ENCODE measurements at places on chromosomes 6 and 20.

DNA sequence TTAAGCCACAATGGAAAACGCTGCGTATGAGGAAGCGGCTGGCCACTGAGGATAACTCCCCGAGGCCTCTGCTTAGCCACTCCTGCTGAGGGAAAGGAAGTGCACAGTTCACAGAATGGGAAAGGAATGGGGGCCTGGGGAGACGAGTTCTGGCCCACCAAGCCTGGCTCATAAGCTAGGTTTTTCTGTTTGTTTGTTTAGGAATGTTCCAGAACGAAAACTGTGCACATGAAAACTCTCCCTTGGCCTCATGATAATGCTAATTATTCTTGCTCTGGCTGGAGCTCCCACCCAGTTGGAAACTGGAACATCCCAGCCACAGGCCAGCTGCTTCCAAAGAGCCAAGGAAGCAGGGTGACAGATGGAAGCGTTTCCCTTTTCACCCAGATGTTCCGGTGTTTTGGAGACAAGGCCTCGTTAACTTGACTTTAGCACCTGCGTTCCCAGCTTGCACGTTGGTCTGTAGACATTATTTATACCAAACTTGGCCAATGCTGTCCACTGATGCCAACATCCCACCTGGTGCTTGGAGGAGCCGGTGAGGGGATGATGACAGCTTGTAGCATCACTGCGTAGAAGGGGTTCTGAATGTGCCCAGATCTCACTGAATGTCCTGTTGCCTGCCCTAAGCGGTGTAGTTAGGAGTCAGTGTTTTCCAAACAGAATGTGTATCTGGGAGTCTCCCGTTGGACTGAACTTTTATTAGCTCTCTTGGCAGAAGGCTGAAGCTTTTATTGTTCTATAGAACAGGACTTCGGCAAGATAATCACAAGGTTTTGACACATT, 34.5 kb downstream of the APCDD1L start:
- no peak for DNase-seq

DNA sequence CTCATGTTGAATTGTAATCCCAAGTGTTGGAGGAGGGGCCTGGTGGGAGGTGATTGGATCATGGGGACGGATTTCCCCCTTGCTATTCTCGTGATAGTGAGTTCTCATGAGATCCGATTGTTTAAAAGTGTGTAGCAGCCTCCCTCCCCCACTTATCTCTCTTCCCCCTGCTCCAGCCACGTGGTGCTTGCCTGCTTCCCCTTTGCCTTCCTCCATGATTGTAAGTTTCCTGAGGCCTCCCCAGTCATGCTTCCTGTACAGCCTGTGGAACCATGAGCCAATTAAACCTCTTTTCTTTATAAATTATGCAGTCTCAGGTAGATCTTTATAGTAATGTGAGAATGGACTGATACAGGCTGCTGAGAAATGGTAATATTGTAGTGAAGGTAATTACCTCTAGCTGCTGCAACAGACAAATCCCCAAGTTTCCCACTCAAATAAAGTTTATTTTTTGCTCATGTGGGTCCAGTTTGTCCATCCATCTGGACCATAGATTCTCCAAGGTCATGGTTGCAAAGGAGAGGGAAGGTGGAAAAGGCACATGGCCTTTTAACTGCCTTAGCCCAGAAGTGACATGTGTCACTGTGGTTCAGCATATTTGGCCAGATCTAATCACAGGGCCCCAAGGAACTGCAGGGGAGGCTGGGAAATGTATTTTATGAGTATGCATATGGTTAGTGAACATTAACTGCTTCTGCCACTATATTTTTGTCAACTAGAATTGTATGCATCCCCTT, 89.2 kb downstream of the TRMT11 start:
- DNase-seq, result no peak

GRCh38 chr6:75673884-75674283, 72.2 kb downstream of the SENP6 start:
- DNase-seq, result no peak

DNA sequence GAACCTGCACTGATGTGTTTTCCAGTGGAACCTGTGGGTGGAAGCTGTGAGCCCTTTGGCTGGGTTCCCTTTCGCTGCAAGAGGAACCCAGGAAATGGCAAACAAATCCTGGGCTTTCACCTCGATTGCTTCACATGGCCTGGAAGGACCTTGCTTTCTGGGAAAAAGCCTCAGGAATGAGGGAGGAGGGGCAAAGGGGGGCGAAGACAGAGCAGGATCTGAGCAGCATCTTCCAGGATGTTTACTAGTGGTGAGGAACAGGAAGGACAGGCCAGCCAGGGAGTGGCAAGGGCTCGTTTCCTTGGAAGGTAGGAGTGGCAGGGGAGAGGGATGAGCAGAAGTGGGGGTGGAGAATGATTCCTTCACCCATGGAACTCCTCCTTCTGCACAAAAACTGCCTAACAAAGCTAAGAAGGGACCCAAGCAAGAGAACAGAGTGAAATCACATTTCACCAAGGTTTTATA, 5.9 kb downstream of the SLC2A10 start:
- DNase-seq, result no peak

GRCh38 chr6:39493777-39494176, 171.3 kb upstream of the KCNK16 start:
- DNase-seq, result no peak

DNA sequence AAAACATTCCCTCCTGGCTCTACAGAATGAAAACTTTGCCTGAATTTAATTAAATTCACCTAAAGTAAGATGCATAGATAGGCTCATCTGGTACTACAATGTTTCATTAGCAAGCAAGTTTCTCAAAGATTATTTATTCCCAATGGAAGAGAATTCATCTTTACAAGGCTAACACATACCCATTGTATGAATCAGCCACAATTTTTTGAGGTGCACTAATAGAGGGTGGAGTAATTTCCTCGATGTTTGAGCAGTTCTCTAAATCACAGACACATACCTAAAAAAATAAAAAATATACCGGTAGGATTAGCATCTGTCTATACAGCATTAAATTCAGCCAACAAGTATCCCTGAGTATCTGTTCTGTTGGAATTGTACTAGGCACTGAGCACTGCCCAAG, 32.7 kb downstream of the ROS1 start:
- DNase-seq, result no peak

DNA sequence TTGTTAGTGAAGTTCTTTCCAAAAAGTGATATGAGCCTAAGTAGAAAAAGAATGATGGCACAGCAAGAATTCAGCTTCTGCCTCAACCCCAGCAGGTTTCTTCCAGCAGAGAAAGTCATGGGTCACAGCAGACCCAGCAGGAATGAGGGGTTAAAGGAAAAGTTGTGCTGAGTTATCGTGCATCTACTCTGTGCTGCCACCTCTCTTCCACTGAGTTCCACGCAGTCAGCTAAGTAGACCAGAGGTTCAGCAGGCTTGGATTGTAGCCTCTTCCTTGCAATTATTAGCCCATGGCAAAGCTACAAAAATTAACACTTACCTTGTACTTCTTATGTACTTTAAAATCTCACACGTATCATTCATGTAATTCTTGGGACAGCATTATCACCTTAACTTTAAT, 510.8 kb downstream of the PTPRT start:
- DNase-seq, result no peak

DNA sequence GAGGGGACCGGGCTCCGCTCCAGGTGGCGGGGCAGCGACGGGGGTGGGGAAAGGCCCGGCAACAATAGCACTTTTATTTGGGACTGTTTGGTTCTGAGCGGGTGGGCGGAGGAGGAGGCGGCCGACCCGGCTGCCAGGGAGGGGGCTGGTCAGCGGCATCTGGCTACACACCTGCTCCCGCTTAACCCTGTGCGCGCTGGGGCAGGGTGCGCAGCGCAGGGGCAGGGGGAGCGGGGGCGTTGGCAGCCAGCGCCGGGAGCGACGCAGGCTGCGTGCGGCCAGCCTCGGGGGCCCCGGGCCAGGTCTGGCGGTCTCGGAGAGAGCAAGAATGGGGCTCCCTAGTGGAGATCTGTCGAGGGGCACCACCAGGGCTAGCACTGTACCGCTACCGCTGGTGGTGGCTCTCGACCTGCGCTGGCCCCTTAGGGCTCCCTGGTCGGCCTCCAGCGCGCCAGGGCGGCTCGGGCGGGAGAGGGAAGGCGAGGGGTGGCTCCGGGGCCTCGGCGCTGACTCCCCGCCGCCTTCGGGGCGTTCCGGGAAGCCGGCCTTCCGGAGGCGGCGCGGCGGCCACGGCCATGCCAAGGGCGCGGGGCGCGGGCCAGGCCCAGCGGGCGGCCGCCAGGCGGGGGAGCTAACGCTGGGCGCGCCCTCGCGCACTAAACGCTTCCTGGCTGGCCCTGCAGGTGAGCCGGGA, 92.4 kb downstream of the NCR2 start:
- no peak for DNase-seq

DNA sequence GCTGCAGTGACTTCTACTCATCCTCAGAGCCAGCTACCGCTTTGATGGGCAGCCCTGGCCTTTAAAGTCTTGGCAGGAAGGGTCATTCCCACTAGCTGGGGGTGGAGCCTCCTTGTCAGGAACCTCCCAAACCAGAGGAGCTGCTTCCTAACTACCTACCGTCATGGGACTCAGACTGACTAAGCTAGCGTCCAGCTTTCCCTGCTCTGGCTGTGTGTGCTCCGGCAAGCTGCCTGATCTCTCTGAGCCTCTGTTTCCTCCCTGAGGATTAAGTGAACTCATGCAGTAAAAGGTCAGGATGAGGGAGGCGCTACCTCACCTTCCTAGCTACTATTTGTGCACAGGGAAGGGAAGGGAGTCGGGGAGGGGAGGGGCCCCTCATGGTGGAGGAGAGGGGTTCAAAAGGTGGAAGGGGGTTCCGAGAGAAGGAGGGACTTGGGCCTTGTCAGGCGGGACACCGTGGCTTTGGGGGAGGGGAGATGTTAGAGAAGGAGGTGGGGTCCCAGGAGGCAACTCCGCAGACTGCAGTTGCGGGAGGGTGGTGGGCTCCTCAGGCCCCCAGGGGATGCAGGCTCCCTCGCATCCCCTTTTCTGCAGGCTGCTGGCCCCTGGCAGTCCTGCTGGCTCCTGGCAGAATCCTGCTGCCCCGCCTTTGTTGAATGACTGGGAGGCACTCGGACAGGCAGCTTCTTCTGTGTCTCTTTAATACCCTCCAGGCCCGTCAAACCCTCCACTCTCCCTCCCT, 9.8 kb downstream of the DUSP15 start:
- no peak for DNase-seq

DNA sequence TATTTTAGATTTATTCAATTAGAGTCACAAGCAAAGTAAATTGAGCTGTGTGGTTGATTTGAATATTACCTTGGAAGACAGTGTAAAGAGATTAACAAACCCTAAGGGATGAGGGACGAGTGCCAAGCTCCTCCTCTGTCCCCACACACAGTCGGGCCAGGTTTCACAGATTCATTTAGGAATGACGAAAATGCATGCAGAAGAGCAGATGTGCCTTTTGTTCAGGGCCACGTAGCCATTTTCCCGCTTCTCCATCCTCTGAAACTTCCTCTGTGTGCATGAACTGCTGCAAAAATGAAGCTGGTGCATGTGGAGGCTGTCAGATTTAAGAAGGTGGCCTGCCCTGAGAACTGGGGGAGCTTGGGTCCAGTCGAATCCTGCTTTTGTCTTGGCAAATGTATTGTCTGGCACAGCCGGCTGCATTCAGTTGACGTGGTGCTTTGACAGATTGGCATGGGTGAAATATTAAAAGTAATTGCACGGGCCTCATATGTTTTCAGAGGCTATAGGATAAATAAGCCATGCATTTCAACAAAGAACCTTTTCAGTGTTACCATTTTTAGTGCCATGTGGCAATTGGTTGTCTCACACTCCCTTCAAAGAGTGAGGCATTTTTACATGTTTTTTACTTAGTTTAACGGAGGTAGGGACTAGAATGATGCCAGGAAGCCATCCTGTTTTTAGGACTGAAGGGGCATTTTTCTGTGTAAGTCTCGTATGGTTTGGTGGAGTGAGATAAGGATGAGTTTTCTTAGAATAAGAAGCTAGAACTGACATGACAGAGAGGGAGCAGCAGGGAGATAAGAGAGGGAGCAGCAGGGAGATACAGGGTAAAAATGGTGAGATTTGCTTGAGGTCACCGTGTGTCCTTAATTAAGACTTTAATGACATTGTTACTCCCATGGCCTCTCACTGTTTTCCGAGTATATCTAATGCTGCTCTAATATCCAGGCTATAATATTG, 361.1 kb downstream of the NRN1 start:
- DNase-seq, result no peak
